Adrenal gland (tissue), 19 donors: ENCODE measurements at places on chromosomes 1 and 21. TPM values are rescaled to one million over a fixed set of nuclear protein-coding genes. Genes with fewer than 3 reads are reported as not detected.

GRCh38 chr1:115239148-115239422 lies 99.0 kb downstream of the NGF start:
- DNase-seq = no peak
- no peaks in the 10 kb centered on the region for H3K27me3 ChIP-seq
- no peak overlapping the region for H3K27ac ChIP-seq
- no peak overlapping the region for H3K4me3 ChIP-seq
- H3K4me1 ChIP-seq = no peaks in the 10 kb centered on the region

GRCh38 chr21:45045481-45045880 lies 28.9 kb upstream of the ADARB1 start:
- no peaks in the 10 kb centered on the region for H3K4me1 ChIP-seq
- H3K27me3 ChIP-seq = no peaks in the 10 kb centered on the region
- no peaks in the 10 kb centered on the region for H3K36me3 ChIP-seq
- no peak for DNase-seq

GRCh38 chr1:198068285-198068684 lies 88.5 kb upstream of the NEK7 start:
- H3K27ac ChIP-seq = no peak overlapping the region
- no peaks in the 10 kb centered on the region for H3K27me3 ChIP-seq
- no peaks in the 10 kb centered on the region for H3K36me3 ChIP-seq
- no peak overlapping the region for H3K4me3 ChIP-seq
- no peaks in the 10 kb centered on the region for H3K4me1 ChIP-seq

- H3K27ac ChIP-seq = no peak overlapping the region
- peak; percentile 31 for DNase-seq
- H3K36me3 ChIP-seq = no peaks in the 10 kb centered on the region
- H3K4me1 ChIP-seq = peaks cover 11% of the 10 kb centered on the region
- H3K27me3 ChIP-seq = no peaks in the 10 kb centered on the region
- H3K4me3 ChIP-seq = no peak overlapping the region
Measured at GRCh38 chr1:233707153-233707879, 93.4 kb downstream of the KCNK1 start.

DNA sequence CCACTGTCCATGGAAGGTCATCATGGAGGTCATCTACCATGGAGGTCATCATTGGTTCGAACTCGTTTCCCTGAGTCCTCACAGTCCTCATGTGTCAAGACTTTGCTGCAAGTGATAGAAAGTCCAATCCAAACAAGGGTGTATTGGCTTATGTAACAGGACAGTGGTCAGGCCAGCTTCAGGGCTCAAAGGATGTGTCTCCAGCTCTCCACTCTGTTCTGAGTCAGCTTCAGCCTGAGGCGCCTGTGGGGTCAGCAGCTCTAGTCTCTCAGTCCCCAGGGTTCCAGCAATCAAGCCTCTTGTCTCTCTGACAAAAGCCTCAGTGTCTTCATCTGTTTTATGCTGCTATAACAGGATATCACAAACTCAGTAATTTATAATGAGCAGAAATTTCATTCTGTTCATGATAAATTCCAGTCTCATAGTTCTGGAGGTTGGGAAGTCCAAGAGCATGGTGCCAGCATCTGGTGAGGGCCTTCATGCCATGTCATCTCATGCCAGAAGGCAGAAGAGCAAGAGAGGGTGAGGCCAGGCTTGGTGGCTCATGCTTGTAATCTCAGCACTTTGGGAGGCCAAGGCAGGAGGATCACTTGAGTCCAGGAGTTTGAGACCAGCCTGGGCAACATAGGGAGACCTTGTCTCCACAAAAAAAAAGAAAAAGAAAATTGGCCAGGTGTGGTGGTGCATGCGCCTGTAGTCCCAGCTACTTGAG lies 19.5 kb downstream of the A3GALT2 start:
- H3K4me3 ChIP-seq = no peak overlapping the region
- no peaks in the 10 kb centered on the region for H3K36me3 ChIP-seq
- no peaks in the 10 kb centered on the region for H3K4me1 ChIP-seq
- no peaks in the 10 kb centered on the region for H3K27me3 ChIP-seq
- no peak overlapping the region for H3K27ac ChIP-seq

- no peaks in the 10 kb centered on the region for H3K27me3 ChIP-seq
- H3K4me3 ChIP-seq = no peak overlapping the region
- DNase-seq = no peak
- peaks cover 24% of the 10 kb centered on the region for H3K4me1 ChIP-seq
Measured at GRCh38 chr1:112509005-112509659, 367 bp downstream of the WNT2B start.

GRCh38 chr1:86345042-86345441 lies 51.1 kb downstream of the ODF2L start:
- no peaks in the 10 kb centered on the region for H3K36me3 ChIP-seq
- no peak overlapping the region for H3K27ac ChIP-seq
- no peaks in the 10 kb centered on the region for H3K27me3 ChIP-seq

GRCh38 chr1:89994231-89994804 lies 592 bp upstream of the ZNF326 start:
- H3K4me3 ChIP-seq = no peak overlapping the region
- DNase-seq = peak; percentile 33
- H3K4me1 ChIP-seq = peaks cover 24% of the 10 kb centered on the region
- H3K27me3 ChIP-seq = no peaks in the 10 kb centered on the region

- H3K4me3 ChIP-seq = no peak overlapping the region
- no peak for DNase-seq
- no peak overlapping the region for H3K27ac ChIP-seq
- no peaks in the 10 kb centered on the region for H3K27me3 ChIP-seq
- peaks cover 6% of the 10 kb centered on the region for H3K4me1 ChIP-seq
Measured at GRCh38 chr1:150106341-150106740, 38.8 kb downstream of the VPS45 start.

GRCh38 chr1:223557130-223557475 lies 108.4 kb downstream of the CAPN8 start:
- no peaks in the 10 kb centered on the region for H3K27me3 ChIP-seq
- no peak overlapping the region for H3K27ac ChIP-seq
- no peaks in the 10 kb centered on the region for H3K36me3 ChIP-seq

GRCh38 chr21:41630917-41631316 lies 123.0 kb upstream of the TMPRSS2 start:
- H3K4me1 ChIP-seq = no peaks in the 10 kb centered on the region
- no peaks in the 10 kb centered on the region for H3K27me3 ChIP-seq
- no peaks in the 10 kb centered on the region for H3K36me3 ChIP-seq
- no peak overlapping the region for H3K4me3 ChIP-seq
- no peak for DNase-seq

- peaks cover 25% of the 10 kb centered on the region for H3K27me3 ChIP-seq
- H3K27ac ChIP-seq = no peak overlapping the region
- peaks cover 19% of the 10 kb centered on the region for H3K4me1 ChIP-seq
- DNase-seq = no peak
- H3K36me3 ChIP-seq = no peaks in the 10 kb centered on the region
- no peak overlapping the region for H3K4me3 ChIP-seq
Measured at GRCh38 chr1:39694026-39694425, 2.8 kb upstream of the HPCAL4 start.

GRCh38 chr1:29519108-29519787 lies 282.9 kb downstream of the PTPRU start:
- no peaks in the 10 kb centered on the region for H3K27me3 ChIP-seq
- DNase-seq = peak; percentile 4
- no peak overlapping the region for H3K27ac ChIP-seq
- no peak overlapping the region for H3K4me3 ChIP-seq
- H3K36me3 ChIP-seq = no peaks in the 10 kb centered on the region

GRCh38 chr1:212699104-212699624 lies 476 bp downstream of the BATF3 start:
- peak overlapping the region; percentile 82 for H3K27ac ChIP-seq
- no peaks in the 10 kb centered on the region for H3K27me3 ChIP-seq
- peak; percentile 60 for DNase-seq
- no peaks in the 10 kb centered on the region for H3K36me3 ChIP-seq

- no peaks in the 10 kb centered on the region for H3K4me1 ChIP-seq
- no peaks in the 10 kb centered on the region for H3K27me3 ChIP-seq
- no peaks in the 10 kb centered on the region for H3K36me3 ChIP-seq
- H3K4me3 ChIP-seq = no peak overlapping the region
- no peak for DNase-seq
Measured at GRCh38 chr1:104702731-104703130, 953.0 kb downstream of the AMY1C start.

The ADAMTS4 gene
- polyA plus RNA-seq = 16.1 TPM

The CDC7 gene
- polyA plus RNA-seq = 2.4 TPM

The ACTL8 gene
- not detected for polyA plus RNA-seq

The ETNK2 gene
- polyA plus RNA-seq = 4.1 TPM

The AGBL4 gene
- polyA plus RNA-seq = 0.72 TPM

The CNR2 gene
- polyA plus RNA-seq = 0.08 TPM
